HTR-8/SVneo (cell line): ENCODE measurements at places on chromosomes 11 and 22.

GRCh38 chr11:212150-213100 is 4.9 kb downstream of the RIC8A start:
- no peak for DNase-seq

DNA sequence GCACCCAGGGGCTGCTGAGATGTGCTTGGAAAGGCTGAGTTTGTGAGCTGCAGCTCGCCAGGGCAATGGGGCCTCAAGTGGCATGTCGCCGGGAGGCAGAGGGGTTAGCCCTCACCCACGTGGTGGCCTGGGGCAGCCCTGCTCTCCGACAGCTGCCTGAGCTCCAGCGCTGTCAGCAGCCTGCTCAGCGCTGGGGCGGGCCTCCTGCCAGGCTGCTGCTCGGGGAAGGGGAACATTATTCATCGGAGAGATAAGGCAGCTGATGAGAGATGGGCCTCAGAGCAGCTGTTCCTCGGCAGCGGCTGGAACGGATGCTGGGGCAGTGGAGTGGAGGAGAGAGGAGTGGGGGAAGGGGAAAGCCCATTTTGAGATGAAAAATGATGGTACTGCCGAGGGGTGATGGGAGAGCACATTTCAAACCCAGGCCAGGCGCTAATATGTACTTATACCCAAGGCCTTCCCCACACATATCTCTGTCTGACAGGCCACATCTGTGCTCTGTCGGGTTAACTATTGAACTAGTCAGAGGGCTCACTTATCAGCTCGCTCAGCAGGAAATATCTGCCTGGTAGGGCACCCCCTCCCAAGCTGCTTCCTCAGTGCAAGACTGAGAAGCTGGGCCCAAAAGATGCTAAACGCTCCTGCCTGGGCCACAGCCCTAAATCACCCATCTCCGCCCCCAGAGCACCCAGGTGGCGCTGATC is 79.5 kb downstream of the TIMP3 start:
- peak; percentile 50 for DNase-seq

DNA sequence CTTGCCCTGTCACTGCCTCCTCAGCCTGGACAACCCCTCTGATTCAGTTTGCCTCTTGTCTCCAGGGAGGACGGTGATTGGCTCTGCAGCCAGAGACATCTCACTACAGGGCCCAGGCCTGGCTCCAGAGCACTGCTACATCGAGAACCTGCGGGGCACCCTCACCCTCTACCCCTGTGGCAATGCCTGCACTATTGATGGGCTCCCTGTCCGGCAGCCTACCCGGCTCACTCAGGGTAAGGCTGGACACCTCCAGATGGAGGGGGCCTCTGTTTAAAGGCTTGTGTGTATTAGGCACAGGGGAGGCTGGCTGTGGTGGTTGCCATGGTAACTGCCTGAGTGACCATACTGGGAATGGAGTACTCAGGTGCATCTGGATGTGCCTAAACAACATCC is 8.6 kb downstream of the PHLDB1 start:
- DNase-seq = no peak

DNA sequence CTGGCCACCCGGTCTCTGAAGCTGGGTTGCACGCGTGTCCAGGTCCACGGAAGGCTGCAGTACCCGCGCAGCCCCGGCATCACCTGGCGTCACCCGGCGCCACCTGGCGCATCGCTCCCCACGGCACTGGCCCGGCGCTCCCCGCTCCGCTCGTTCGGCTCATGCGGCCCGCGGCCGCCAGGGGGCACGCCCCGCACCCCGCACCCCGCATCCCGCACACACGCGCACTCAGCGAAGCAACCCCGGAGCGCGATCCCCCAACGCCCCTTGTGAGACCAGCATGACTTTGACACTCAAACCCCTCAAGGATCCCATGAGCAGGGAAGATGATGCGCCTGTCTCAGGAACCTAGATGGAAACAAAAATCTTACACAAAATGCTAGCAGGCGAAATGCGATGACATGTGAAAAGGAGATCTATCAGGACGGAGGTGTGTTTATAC is 11.9 kb downstream of the B3GNT6 start:
- peak; percentile 68 for DNase-seq

DNA sequence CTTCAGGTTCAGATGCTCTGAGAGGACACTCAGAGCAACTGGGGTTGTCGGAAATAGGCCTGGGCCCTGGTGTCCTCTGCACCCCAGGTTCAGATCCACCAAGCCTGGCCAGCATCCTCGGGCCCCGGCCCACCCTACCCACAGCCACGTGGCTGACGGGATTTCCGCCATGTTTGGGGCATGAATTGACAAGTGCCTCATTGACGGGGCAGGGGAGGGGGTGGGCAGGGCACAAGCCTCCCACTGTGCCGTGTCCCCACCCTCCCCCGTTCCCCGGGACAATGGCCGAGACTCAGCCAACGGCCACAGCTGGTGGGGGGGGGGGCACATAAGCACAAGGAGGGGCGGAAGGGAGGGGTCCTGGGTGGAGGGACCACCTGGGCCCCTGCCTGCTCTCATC is 8.5 kb downstream of the MYRF start:
- DNase-seq = no peak

DNA sequence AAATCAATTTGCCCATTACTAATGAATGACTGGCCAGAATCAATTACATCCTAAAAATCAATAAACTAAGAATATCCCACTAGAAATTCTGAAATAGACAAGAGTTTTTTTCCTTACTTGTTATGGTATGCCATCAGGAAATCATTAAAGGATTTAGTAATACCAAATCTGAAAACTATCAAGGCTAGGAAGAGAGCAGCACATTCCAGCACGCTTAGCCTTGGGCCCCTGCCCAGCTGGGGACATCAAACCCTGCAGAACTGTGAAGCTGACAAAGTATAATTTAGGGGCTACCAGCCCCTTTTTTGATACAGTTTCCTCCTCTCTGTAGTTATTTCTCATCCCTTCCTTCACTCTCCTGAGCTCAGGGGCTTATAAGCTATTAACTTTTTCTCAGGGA is 247.8 kb upstream of the ZC3H12C start:
- no peak for DNase-seq

DNA sequence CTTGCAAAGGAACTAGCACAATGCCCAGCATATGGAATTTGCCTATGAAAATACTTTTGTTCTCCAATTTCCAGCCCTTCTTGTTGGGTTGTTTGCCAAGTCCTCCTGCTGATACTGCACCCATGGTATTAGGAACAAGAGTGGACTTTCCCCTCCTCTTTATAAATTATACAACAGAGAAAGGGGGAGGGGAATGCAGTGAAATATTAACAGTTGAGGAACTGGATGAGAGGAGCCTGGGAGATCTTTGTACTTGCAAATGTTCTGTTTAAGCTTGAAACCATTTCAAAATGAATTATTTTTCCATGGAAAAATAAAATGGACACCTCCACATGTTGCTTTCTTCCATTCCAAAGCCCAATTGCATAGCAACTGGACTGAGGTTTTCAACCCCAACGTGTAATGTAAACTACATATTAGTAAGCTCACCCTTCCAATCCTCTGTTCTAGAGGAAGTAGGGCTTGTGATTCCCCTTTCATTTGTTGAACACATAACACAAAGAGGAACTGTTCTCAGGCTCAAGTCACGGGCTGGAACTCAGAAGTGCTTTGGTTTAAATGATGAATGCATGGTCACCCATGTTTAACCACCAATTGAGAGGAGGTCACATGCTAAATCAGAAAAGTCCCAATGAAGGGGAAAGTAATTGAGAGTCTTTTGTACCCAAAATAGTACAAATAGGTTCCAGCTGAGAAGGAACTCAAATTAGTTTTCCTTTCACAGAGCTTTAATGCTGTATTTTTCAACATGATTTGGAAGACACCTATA is 66.2 kb upstream of the ZC3H12C start:
- no peak for DNase-seq

DNA sequence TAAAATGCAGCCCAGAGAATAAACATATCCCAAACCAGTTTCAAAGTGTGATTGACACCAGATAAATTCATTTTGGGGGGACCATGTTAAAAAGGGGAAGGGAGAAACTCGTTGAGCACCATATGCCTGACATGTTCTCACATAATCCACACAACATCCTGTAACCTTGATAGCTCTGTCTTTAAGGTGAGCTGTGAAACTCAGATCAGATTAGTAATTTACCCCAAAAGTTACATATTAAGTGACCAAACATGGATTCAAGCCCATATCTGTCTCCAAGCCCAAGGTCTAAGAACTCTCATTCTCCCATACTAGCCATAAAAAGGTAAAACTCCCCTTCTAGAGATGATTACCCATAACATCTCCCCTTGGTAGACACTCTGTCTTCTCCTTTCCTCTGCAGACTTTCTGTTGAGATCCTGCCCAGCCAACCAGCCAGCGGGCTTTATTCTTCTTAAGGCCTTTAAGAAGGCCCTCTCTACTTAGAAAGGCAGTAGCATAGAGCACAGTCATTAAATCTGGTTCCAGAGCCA is 150.7 kb downstream of the CCDC34 start:
- DNase-seq = no peak

DNA sequence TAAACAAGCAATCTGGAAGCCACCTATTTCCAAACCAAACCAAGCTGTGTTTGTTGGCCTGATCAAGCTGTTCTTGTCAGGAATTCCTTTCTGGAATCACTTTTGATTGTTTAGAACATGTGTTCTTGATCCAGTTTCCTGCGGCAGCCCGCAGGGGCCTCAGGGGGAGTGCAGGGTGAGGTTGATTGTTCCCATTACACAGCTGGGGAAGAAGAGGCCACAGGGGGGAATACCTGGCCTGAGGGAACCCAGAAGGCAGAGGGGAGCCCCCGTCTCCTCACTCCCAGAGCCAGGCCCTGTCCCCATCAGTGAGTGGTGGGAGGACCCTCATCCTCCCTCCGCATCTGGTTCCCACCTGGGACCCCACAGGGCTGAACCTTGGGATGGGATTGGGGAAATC is 4.2 kb downstream of the MRGPRD start:
- DNase-seq = no peak

DNA sequence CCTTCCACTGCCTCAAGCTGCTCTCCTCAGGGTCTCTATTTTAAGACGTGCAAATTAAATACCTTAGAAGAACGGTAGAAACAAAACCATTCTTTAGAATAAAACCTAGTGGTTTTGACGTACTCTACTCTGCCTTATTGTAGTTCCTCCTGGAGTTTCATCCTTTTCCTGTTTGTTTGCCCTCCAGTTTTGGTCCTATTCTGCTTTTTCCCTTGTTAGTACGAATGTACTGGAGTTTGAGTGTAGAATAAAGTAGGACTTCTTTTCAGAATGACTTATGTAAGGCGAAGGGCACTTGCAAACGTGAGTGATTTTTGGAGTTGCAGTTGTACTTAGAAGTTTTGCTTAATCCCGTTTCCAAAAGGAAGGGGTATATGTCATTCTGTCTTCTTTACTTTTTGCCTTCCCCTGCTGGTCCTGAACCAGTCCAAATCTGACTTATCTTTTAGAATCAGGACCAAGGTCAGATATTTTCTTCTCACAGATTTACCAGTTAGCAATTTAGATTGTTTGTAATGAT is 1.4 kb downstream of the SIK2 start:
- DNase-seq = no peak

DNA sequence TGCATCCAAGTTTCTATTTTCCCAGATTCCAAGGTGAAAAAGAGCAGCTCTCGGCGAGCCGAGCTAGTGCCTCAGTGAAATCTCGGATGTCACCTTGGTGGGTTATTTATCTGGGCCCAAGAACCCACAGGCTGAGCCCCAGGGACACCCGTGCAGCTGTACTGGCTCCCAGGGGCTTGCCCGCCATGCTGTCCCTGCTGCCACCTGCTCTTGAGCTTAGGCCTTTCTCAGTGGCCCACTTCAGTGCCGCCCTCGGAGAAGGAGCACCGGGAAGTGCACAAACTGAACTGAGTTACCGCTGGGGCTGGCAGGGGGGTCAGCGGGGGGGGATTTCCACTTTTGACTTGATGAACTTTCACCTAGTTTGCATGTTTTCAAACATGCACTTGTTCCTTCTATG is 27.9 kb downstream of the CPT1A start:
- DNase-seq = no peak

DNA sequence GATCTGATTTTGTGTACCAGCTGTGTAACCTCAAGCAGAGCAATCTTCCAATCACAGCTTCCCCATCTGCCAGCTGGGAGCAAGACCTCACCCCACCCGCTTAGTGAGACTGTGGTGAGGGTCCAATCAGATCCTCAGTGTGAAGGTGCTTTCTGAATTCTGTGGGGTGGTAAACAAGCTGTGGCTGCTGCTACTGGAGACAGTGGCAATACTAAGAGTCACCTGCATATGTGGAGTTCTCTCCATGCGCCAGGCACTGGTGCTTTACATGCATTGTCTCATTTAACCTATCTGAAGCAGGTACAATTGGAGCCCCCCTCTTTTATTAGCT is 50.4 kb downstream of the CWC15 start:
- DNase-seq = no peak

GRCh38 chr11:1317432-1317831 is 8.0 kb upstream of the TOLLIP start:
- DNase-seq = no peak

GRCh38 chr11:65808744-65809341 is 22.0 kb downstream of the OVOL1 start:
- DNase-seq = no peak

DNA sequence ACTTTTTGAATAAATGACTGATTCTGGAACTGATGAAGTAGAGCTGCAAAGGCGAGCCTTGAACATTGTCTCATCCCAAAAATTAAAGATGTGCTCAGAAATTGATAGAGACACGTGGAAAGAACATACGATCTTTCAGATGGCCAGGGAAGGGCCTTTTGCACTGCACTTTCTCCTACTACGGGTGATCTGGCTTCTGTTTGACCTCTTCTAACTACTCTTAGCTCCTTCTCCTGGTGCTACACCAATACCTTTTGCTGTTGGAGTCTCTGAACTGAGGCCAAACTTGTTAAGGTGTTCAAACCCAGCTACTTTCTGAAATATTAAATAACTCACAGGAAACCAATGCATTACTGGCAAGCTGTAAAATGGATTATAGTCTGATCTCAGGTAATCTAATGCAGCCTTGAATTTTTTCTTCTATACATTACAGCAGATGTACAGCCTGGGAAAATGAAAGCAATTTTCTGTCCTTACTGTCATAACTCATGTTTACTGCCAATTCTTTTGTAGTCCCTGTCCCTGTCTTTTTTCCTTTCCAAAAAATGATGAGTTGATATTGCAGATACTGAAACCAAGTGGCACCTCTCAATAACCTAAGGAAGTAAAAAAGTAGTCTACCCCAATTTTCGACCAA is 1086.1 kb upstream of the CNTN5 start:
- no peak for DNase-seq

DNA sequence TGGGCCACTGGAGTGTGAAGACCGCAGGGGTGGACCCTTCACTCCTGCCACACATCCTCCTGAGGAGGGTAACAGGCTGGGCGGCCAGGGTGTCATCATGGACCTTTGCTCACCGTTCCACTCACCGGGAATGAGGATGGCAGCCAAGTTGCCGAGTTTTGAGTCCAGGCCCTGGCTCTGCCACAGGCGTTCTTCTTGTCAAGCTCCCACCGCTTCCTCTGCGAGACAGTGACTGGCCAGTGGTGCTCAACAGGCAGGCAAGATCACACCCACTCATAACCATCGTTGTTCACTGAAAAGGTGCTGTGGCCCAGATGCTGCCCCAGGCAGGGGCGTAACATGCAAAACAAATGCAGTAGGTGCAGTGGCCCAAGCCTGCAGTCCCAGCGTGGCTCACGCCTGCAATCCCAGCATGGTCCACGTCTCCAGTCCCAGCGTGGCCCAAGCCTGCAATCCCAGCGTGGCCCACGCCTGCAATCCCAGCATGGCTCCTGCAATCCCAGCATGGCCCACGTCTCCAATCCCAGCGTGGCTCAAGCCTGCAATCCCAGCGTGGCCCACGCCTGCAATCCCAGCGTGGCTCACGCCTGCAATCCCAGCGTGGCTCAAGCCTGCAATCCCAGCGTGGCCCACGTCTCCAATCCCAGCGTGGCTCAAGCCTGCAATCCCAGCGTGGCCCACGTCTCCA is 5.0 kb upstream of the PANX2 start:
- no peak for DNase-seq

- no peak for DNase-seq
Measured at GRCh38 chr11:67640758-67641337, 1.3 kb upstream of the TBX10 start.
